Stimulated activated CD8-positive, alpha-beta memory T cell treated with anti-CD3 and anti-CD28 coated beads, Interleukin-7, amount 100 ng/mL, for 1 hour (primary cell): ENCODE measurements at places on chromosomes 3 and 15.

DNA sequence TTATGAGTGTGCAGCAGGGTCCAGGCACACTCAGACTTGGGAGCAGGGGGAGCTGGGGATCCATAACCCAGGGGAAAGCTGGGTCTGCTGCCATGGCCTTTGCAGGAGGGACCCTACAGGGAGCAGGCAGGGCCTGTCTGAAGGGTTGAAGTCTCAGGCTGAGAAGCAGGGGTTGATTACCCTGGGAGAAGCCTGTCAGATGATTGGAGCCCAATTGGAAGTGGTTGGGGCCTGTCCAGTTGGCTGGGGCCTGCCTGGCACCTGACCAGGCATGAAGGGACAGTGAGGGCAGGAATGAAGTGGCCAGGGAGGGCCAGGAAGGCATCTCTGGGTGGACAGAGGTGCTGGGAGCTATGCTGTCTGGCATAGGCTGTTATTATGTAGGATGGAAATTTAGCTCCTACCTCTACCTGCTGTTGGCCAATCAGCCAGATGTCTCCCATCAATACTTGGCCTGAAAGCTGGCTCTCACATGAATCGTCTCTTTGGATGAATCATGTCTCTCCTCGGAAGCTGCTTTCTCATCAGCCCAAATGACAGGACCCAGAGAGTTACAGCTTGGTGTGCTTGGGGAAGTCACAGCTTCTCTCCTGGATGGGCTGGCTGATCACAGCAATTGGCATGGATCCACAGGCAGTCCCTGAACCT is 27.4 kb upstream of the SLCO2A1 start:
- no peak for DNase-seq

DNA sequence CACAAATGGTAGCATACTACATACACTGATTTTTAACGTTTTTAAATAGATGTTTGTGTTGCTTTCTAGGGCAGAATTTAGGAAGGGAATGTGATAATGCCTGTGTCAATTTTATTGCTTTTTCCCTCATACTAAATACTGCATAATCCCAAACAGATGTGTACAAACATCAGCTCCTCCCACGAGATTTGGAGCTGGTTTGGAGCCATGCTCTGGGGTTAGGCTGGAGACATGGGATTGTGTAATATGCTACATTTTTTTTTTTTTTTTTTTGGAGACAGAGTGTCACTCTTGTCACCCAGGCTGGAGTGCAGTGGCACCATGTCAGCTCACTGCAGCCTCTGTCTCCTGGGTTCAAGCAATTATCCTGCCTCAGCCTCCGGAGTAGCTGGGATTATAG is 80.1 kb downstream of the EBLN2 start:
- DNase-seq: no peak

DNA sequence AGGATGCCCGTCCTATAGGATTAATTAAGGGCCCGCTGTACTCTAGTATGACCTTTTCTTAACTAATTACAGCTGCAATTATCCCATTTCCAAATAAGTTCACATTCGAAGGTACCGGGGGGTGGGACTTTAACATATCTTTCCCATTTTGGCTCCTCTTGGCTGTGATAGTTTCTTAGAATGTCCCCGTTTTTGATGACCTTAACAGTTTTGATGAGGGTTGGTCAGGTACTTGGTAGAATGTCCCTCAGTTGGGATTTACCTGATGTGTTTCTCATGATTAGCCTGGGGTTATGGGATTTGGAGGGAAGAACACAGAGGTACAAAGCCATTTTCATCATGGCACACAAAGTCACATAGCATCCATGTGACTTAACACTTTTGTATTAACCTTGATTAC is 18.2 kb downstream of the RTP1 start:
- DNase-seq: no peak

DNA sequence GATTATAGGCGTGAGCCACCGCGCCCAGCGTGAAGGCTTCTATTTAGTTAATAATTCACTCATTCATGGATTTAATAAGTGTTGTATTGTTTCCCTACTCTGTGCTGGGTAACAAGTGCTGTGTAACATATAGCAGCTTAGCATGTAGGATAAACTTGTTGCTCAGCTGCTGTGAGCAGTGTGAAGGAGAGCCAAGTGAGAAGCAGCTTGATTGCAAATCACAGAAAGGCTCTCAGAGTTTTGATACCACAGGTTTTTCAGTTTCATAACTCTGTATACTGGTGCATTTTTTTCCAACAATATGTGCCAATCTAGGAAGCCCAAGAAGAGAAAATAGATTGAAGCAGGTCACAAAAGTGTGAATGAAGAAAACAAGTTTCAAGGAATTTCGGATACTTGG is 48.4 kb downstream of the AGTR1 start:
- DNase-seq: no peak

GRCh38 chr3:69710153-69710977 is 28.9 kb upstream of the MITF start:
- DNase-seq: no peak

- DNase-seq: no peak
Observed at GRCh38 chr15:26295336-26296085, 432.4 kb upstream of the ATP10A start.

- no peak for DNase-seq
Observed at GRCh38 chr3:180401226-180401625, 200.7 kb upstream of the TTC14 start.

DNA sequence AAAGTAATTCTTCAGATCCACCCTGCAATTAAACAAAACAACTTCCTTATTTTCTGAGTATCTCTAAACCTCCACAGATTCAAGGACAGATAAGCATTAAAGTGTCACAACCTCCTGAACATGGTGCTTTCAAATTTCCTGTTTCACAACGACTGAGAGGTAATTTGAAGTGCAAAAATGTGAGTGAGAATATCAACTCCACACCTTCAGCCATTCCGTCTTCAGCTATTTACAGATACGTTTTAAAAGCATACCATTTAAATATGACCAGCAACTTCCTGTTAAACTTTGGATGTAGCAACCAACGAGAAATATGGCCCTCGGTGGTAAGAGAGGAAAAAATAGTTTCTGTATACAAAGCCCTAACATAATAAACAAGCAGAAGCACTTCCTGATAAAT is 32.1 kb upstream of the PCSK6 start:
- DNase-seq: no peak

DNA sequence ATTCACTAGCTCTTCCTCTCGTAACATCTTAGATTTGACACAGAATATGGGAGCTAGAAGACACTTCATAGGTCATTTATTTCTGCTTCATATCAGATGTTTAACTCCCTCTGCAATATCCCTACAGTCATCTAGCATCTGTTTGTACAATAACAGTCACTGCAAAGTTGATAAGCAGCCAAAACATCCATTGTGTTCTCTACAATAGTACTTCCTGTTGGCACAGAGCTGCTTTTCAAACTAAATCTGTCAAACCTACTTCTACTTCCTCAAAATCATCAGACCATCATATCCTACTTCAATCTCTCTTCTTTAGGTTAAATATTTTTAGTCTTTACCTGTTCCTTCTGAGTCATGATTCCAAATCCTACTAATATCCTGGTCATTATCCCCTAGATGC is 233.2 kb downstream of the FGF12 start:
- DNase-seq: no peak

DNA sequence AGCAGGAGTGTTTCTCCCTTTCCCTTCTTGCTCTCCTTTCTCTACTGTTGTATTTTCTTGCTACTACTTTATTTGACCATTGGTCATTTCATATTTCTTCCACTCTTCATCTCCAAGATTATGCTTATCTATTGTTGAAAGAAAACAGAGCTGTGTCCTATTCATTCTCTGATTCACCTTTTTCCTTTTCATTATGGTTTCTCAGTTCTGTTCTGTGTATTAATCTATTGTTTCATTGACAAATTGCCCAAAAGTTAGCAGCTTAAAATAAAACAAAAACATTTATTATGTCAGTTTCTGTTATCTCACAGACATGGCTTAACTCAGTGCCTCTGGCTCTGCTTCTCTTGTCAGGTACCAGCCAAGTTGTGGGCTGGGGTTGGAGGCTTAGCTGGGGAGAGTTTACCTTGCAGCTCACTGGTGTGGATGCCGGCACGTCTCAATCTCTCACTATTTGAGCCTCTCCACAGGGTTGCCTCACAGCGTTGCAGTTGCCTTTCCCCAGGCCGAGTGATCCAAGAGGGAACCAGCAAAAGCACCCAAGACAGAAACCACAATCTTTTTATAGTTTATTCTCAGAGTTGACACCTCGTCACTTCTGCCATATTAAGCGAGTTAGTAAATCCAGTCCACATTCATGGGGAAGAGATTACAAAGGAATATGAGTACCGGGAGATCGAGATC is 36.9 kb upstream of the FILIP1L start:
- no peak for DNase-seq
